Fibroblast of the aortic adventitia (primary cell): ENCODE measurements at places on chromosomes 12 and 14. TPM values are rescaled to one million over a fixed set of nuclear protein-coding genes. Genes with fewer than 3 reads are reported as not detected.

PZP gene
- not detected in 2 replicates for total RNA-seq

NCAPD2 gene
- 43.1 and 45.1 TPM in 2 replicates for total RNA-seq

TBK1 gene
- 27.9 and 32.1 TPM in 2 replicates for total RNA-seq

EPYC gene
- total RNA-seq, result not detected in 2 replicates

PRR4 gene
- total RNA-seq, result 3.4 and 7.1 TPM in 2 replicates

TAS2R14 gene
- total RNA-seq, result 4.1 and 5.2 TPM in 2 replicates

DNA sequence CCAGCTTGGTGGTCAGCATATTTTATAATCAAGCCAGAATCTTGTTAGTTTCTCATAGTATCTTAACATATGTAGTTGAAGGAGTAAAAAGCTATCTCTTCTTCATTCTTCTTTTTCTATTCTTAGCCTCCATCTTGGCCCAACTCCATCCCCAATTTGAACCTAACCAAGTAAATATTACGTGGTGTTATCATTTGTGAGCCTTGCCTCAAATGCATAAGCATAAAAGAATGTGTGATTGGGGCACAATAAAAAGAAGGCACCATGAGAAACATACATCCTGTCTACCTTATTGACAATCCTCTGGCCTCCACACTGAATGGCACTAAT is 181.4 kb upstream of the BMP4 start:
- peak; percentile 32 for DNase-seq

- DNase-seq, result peak; percentile 55
These were observed 30.7 kb upstream of the ESR2 start for GRCh38 chr14:64324895-64325294.

DNA sequence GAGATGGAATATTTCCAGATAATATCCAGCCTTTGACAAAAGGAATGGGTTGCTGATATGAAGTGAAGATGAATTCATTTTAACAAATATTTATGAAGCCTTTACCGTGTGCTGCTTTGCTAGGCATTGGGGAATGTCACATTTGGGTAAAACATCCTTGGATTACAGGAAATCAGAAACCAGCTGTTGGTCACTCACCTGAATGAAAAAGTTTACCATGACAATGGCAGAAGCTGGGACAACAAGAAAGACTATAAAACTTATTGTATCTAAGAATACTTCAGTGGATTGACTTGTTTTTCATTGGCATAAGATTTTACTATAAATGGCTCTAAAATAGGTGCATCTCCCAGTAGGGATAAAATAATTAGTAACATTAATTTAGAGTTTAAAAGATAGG is 19.7 kb downstream of the PPP4R4 start:
- DNase-seq, result no peak
